Stimulated activated CD4-positive, alpha-beta T cell treated with anti-CD3 and anti-CD28 coated beads, Interleukin-1b, Interleukin-23, amount 100 ng/mL, for 1 hour (primary cell): ENCODE measurements at places on chromosomes 2 and 18.

GRCh38 chr2:40653829-40654228, 201.9 kb upstream of the SLC8A1 start:
- DNase-seq, result no peak

DNA sequence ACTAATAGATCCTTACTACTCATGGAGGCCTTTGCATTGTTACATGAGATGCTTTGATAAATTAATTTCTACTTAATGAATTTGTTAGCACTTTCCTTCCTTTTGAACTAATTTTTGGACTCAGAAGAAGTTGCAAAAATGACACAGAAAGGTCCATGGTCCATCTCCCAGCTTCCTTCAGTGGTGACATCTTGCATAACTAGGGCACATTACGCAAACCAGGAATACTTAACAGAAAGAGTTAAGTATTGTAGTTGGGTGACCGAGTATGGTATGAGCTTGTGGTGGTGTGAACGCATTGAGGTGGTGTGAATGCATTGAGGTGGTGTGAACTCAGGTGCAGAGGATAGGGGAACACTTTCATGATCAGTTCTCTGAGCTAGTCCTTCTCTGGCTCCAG, 151.1 kb upstream of the TWIST2 start:
- DNase-seq, result no peak

GRCh38 chr2:60844105-60844504, 37.3 kb upstream of the REL start:
- no peak for DNase-seq

DNA sequence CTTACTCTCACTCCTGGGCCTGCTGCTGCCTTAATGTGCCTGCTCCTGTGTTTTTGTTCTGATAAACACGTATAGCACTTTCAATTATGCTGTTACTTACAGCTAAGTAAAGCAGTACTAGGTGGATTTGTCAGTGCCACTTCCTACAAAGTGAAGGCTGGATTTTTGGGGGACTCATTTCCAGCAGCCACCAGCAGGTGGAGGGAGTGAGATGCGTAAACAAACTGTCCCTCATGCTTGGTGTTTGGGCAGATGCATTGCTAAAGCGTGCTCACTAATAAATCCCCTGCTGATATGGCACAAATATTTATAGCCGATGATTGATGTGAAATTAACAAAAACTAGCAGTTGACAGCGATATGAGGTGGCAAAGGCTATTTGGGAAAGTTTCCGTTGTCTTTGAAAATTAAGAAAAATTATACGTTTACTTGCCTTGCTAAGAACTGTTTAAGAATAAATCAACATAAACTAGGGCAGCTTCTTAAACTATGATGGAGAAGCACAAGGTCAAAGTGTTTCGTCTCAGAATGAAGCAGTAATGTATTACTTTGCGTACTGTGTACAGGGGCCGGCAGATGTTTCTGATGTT, 101.7 kb downstream of the AGAP1 start:
- no peak for DNase-seq

GRCh38 chr2:186532891-186533290, 46.8 kb downstream of the ZC3H15 start:
- no peak for DNase-seq

DNA sequence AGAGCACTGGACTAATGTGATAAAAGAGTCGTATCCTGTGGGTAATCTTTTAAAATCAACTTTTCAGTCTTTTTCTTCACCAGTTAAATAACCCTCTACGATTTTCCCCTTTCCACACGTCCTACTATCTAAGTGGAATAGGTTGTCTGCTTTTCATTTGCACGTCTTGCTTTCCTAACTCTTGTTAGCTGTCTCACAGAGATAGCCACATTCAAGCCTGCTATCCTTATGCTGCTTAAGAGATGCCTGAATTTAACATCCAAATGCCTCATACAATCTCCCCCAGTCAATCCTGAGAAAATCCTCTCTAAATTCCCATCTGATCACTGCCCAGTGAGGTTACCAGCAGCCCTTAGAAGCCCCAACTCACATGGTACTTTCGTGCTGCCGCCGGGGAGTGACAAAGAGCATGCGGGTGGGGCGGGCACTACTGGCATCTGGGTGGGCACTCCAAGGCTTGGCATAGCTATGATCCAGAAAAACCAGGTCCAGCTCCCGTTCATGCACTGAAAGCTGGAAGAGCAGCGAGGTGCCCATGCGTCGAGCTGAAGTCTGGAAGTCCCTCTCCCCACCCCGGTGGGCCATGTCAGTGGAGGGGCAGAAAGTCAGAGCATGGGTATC, 1.5 kb downstream of the KANSL3 start:
- DNase-seq, result no peak

- DNase-seq, result no peak
Observed at GRCh38 chr18:76450452-76451395, 44.3 kb downstream of the ZNF516 start.

- no peak for DNase-seq
Observed at GRCh38 chr2:68222287-68222686, 30.0 kb downstream of the PPP3R1 start.

GRCh38 chr2:235495373-235496238, 1.8 kb downstream of the AGAP1 start:
- no peak for DNase-seq

- DNase-seq, result no peak
Observed at GRCh38 chr2:147425437-147426029, 419.3 kb upstream of the ACVR2A start.
